ENCODE measurements at places on chromosomes 5 and 9. TPM values are rescaled to one million over a fixed set of nuclear protein-coding genes. Genes with fewer than 3 reads are reported as not detected.

The ADAMTS13 gene
- total RNA-seq: 1.1 TPM

The NIPAL4 gene
- not detected for total RNA-seq

The C9orf50 gene
- total RNA-seq: not detected

The PDE6A gene
- not detected for total RNA-seq

The NUTM2G gene
- not detected for total RNA-seq

The PLEKHG4B gene
- total RNA-seq: under 0.01 TPM

The SLC6A7 gene
- total RNA-seq: not detected

The PHYHD1 gene
- total RNA-seq: 4.7 TPM

The ORM2 gene
- not detected for total RNA-seq

The CREB3 gene
- total RNA-seq: 45.7 TPM

The GMCL2 gene
- total RNA-seq: not detected

The IFNA21 gene
- total RNA-seq: not detected

The ANKRD33B gene
- total RNA-seq: under 0.01 TPM

The LTC4S gene
- not detected for total RNA-seq

The FBXO10 gene
- 27.0 TPM for total RNA-seq

The AMBP gene
- total RNA-seq: not detected

The CDKN2A gene
- total RNA-seq: 7.7 TPM

The INSL4 gene
- under 0.01 TPM for total RNA-seq

The SNCAIP gene
- not detected for total RNA-seq

The PCDHB2 gene
- total RNA-seq: under 0.01 TPM

The RNF20 gene
- total RNA-seq: 27.9 TPM

The TTC16 gene
- not detected for total RNA-seq

The KLF4 gene
- total RNA-seq: 2.5 TPM

The SPAG8 gene
- total RNA-seq: 0.36 TPM

The PALM2AKAP2 gene
- 0.46 TPM for total RNA-seq

The FAM200C gene
- total RNA-seq: 7.0 TPM

The ROR2 gene
- total RNA-seq: 0.36 TPM

The PCAT7 gene
- under 0.01 TPM for total RNA-seq

The LURAP1L gene
- 13.9 TPM for total RNA-seq

The ANKRD31 gene
- under 0.01 TPM for total RNA-seq

The LCN9 gene
- total RNA-seq: not detected

The FOXD4 gene
- under 0.01 TPM for total RNA-seq

The NPR2 gene
- 10.9 TPM for total RNA-seq

The PRRT1B gene
- total RNA-seq: not detected

The CDX1 gene
- not detected for total RNA-seq

The GCNT4 gene
- total RNA-seq: 3.3 TPM

The OR1L4 gene
- total RNA-seq: not detected

The LRRC26 gene
- 0.15 TPM for total RNA-seq

The GNPDA1 gene
- 152 TPM for total RNA-seq

The IFNA17 gene
- not detected for total RNA-seq

The TMEM252 gene
- total RNA-seq: not detected

The FBP2 gene
- total RNA-seq: not detected
